T-helper 1 cell treated with Interleukin-12 subunit alpha and Interleukin-12 subunit beta and Interleukin-4 antibody, amounts not matched to agents 30 ng/mL and 1 ng/mL, for 36 hours (primary cell): ENCODE measurements at places on chromosomes 7 and 10. TPM values are rescaled to one million over a fixed set of nuclear protein-coding genes. Genes with fewer than 3 reads are reported as not detected.

Gene DMBT1
- not detected in 2 replicates for total RNA-seq

Gene SNX10
- 43.1 and 45.7 TPM in 2 replicates for total RNA-seq

Gene PAX2
- not detected in 2 replicates for total RNA-seq

Gene PRSS37
- total RNA-seq, result not detected in 2 replicates

Gene MINDY4
- total RNA-seq, result 0.66 and 0.78 TPM in 2 replicates

Gene ITGA8
- total RNA-seq, result not detected in 2 replicates

Gene PTF1A
- not detected in 2 replicates for total RNA-seq

Gene PSMC2
- total RNA-seq, result 186 and 190 TPM in 2 replicates

Gene BAIAP2L1
- total RNA-seq, result 1.1 and 1.5 TPM in 2 replicates

Gene ELN
- not detected in 2 replicates for total RNA-seq

Gene EPO
- not detected in 2 replicates for total RNA-seq

Gene ACTL6B
- total RNA-seq, result not detected in 2 replicates

Gene CBX3
- 198 and 199 TPM in 2 replicates for total RNA-seq

Gene NANOS1
- total RNA-seq, result 0.22 and 0.61 TPM in 2 replicates

Gene TMEM168
- total RNA-seq, result 20.6 and 21.4 TPM in 2 replicates

Gene SLC26A3
- not detected in 2 replicates for total RNA-seq

Gene MSS51
- 3.8 and 4.2 TPM in 2 replicates for total RNA-seq

Gene CH25H
- total RNA-seq, result not detected in 2 replicates

Gene C7orf33
- not detected in 2 replicates for total RNA-seq

Gene DNAJB6
- total RNA-seq, result 87.3 and 90.7 TPM in 2 replicates

Gene MYOF
- 1.8 and 2.3 TPM in 2 replicates for total RNA-seq
